GM06990 (cell line): ENCODE measurements at places on chromosomes 7 and 10.

GRCh38 chr7:66627881-66628360 lies 760 bp upstream of the KCTD7 start:
- no peak for DNase-seq

- DNase-seq, result no peak
Measured at GRCh38 chr10:101493782-101494281, 94.2 kb downstream of the POLL start.

- DNase-seq, result no peak
Measured at GRCh38 chr10:92080244-92080643, 156.7 kb downstream of the BTAF1 start.

DNA sequence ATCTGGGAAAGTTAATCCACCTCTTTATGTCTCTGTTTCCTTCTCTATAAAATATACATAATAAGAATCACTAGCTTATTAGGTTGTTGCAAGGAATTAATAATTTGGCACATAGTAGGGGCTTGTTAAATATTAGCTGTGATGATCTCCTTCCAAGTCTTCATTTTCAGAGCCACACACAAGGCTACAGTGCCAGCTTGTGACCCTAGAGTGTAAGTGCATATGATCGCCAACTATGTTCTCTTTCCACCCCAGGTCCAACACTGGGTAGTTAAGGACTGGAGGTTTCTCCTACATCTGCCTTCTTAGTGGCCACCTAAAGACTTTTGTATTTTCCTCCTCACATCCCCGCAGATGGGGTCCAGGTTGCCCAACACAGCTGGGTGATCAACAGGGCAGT lies 17.9 kb upstream of the ACSM6 start:
- no peak for DNase-seq

DNA sequence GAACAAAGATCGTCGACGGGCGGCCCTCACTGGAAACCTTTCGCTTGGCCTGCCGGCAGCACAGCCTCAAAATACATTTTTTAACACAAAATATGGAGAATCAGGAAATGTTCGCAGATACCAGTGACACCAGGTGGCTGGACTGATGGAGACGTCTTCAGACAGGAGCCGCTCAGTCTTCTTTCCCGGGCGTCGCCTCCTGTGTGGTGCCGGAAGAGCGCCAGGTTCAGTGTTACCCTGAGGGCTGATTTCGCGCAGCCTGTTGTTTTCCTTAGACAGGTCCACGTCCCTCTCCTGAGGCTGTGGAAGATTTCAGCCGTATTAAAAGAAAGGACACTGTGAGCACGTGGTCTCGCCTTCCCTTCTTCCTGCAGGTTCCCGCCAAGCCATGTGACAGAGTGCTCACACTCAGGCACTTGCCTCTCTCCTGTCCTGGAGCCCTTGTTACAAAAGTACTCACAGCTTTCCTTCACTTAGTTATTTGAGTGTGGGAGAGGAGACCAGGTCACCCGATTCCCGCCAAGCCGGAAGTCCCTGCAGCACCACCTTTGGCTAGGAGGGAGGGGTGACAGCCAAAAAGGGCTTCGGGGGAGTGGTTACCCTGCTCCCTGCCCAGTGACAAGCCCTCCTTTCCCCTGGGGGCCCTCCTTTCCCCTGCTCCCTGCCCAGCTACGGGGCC lies 21.7 kb upstream of the PWWP2B start:
- DNase-seq, result no peak

DNA sequence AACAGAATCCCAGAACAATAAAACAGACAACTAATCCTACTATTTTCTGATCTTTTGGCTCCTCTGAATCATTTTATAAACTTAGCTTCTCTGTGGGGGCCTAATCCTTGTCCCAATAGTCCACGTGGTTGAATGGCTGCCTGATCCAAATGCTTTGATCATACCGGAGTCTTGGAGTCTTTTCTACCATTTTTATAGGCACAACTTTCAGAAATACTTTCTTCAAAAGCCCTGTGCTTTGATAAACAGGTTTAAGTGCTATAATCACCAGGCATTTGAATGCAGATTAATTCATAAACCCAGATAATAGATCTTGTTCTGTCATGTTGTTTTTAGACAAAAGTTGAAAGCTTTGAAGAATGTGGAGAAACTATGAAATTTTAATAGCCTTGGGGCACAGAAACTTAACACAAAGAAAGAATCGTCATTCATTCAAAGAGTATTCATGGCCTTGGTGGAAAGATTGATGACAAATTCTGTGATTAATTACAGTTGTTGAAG lies 163.7 kb downstream of the AHR start:
- no peak for DNase-seq

GRCh38 chr10:32326119-32326518 lies 20.8 kb downstream of the EPC1 start:
- no peak for DNase-seq

DNA sequence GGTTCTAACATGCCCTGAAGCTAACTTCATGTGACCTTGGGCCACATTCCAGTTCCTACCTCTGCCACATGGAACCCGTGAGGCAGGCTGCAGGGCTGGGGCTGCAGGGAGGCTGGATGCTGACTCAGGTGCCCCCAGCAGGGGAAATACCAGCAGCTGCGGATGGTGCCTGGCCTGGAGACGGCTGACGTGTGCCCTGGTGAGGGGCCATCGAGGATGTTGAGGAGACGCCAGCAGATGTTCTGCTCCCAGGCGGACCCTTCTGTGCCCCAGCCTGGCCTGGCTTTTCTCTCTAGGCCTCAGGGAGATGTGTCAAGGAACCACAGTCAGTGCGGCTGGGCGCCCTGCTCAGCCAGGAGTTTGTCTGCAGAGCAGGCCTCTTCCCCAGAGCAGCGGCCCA lies 8.8 kb downstream of the BAG3 start:
- no peak for DNase-seq

GRCh38 chr10:29828440-29828894 lies 193.7 kb upstream of the SVIL start:
- no peak for DNase-seq

GRCh38 chr10:8800426-8800825 lies 745.9 kb downstream of the GATA3 start:
- no peak for DNase-seq

- DNase-seq, result no peak
Measured at GRCh38 chr7:505171-505570, 14.5 kb downstream of the PDGFA start.

GRCh38 chr10:22816298-22816653 lies 101.9 kb upstream of the PIP4K2A start:
- no peak for DNase-seq

- no peak for DNase-seq
Measured at GRCh38 chr10:70573599-70574506, 28.7 kb downstream of the PRF1 start.

DNA sequence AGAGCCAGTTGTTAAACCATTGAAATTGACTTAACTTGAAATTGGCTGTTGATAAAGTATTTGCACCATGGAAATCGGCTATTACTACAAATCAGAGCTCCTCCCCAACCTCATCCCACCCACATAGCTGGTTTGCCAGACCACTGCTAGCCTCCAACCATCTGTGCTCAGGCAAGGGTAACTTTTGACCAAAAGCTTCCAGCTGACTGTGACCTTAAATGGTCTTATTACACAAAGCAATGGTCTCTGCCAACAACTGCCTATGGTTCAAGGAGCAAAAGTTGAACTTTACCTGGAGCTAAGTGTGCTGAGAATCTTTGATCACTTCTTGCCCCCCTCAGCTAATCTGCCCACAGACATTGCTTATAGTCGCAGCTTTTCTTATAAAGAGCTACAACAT lies 48.5 kb upstream of the ADRB1 start:
- no peak for DNase-seq

- no peak for DNase-seq
Measured at GRCh38 chr10:77768039-77768438, 130.4 kb upstream of the KCNMA1 start.

- DNase-seq, result no peak
Measured at GRCh38 chr7:38585572-38586354, 45.4 kb downstream of the AMPH start.

DNA sequence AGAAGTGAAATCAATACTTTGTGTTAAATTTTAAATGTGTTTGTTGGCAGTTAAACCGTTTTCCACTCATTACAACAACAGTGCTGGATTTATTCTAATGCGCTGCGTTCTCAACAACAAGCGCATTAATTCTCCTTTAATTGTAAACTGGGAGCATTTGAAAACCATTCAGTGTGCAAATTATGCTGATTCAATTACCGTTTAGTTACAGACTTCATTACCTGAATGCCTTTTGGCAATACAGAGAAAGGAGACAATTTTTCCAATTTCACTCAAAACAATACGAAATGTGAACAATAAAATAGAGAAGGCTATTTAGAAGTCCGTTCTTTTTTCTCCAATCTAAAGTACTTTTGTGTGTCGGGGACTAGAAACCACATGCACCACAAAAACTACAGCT lies 4.2 kb downstream of the NXPH1 start:
- DNase-seq, result no peak

DNA sequence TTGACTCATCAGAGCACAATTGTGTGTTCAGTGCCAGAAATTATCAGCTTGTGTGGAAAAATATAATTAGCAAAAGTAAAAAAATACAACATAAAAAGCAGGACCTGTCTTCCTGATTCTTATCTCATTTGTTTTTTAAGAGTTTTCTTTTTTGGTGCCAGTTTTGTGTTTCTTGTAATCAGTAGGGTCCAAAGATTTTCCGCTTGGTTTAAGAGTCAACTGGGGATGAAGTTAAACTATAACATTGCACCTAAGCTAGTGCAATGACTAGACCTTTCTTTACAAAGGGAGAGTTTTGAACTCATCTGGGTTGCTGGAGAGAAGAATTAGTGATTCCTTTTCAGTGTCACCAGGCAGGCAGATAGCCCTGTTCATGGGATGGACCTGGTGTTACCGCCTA lies 113.4 kb downstream of the PLPP4 start:
- DNase-seq, result no peak

GRCh38 chr7:123772652-123773051 lies 23.8 kb upstream of the WASL start:
- no peak for DNase-seq

GRCh38 chr10:114173603-114173920 lies 441 bp downstream of the CCDC186 start:
- no peak for DNase-seq

DNA sequence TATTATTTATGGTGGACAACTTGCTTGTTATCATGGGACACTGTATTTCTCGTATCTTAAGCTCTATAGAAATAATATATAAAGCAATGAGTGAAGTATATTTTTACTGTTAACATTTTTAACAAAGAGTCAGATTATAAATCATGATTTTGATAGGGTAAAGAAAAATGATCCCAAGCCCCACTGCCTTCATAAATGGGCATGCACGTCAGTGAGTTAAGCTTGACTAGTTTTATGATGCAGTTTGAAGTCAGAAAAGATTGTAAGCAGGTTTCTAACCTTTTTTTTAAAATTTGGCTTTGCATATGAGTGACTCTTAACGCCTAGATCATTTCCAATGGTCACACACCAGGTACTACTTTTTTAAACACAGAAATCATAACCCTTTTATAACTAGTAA lies 152.8 kb downstream of the GNAT3 start:
- DNase-seq, result no peak

DNA sequence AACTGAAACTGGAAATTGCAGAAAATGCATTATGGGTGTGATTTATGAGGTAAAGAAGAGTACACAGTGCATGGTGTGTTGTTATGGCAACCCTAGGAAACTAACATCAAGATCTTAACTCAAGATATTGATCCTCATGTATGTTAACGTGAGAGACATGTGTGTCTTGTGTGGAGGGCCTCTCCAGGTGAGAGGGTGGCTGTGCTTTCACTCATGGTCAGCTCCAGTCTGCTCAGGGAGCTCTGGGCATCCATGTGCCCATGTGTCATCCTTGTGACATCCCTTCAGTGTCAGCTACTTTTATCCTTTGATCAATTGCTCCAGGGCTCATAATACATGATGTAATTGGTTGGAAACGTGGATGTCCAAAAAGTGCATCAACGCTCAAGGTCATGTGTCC lies 24.9 kb upstream of the INSYN2A start:
- no peak for DNase-seq
